ENCODE measurements at places on chromosomes 16 and 17. TPM values are rescaled to one million over a fixed set of nuclear protein-coding genes. Genes with fewer than 3 reads are reported as not detected.

ZG16 gene
- total RNA-seq, result not detected

PYCARD gene
- 92.6 TPM for total RNA-seq

KRT16 gene
- not detected for total RNA-seq

C17orf78 gene
- not detected for total RNA-seq

CHST5 gene
- not detected for total RNA-seq

P2RX5 gene
- 17.5 TPM for total RNA-seq

ASPHD1 gene
- total RNA-seq, result not detected

SNX20 gene
- 75.0 TPM for total RNA-seq

FOXJ1 gene
- 1.6 TPM for total RNA-seq

DPEP2 gene
- 12.0 TPM for total RNA-seq

MILR1 gene
- not detected for total RNA-seq

GNG13 gene
- total RNA-seq, result not detected

SPATA22 gene
- not detected for total RNA-seq

SCPEP1 gene
- total RNA-seq, result 11.3 TPM

CFAP97D1 gene
- not detected for total RNA-seq

MEIOB gene
- not detected for total RNA-seq

ABAT gene
- total RNA-seq, result 4.8 TPM

GPR179 gene
- total RNA-seq, result not detected

ZNF785 gene
- 19.7 TPM for total RNA-seq

FOXN1 gene
- total RNA-seq, result not detected

NAGLU gene
- total RNA-seq, result 23.5 TPM

TNFRSF17 gene
- total RNA-seq, result not detected

SHMT1 gene
- total RNA-seq, result 33.1 TPM

NEUROD2 gene
- not detected for total RNA-seq

ITGAE gene
- 17.5 TPM for total RNA-seq

BIRC5 gene
- 68.2 TPM for total RNA-seq

SLC5A10 gene
- total RNA-seq, result not detected

SEPHS2 gene
- total RNA-seq, result 56.7 TPM

SP2 gene
- total RNA-seq, result 27.7 TPM

CCL8 gene
- not detected for total RNA-seq

SLC6A4 gene
- not detected for total RNA-seq

SDR42E1 gene
- 7.8 TPM for total RNA-seq

All from activated naive CD4-positive, alpha-beta T cell treated with anti-CD3 and anti-CD28 coated beads, Interleukin-2, amount 10 ng/mL, durations not matched to agents 5 hours and 36 hours (primary cell).